ENCODE measurements at places on chromosomes 3 and 15.
A peak's percentile ranks its signal among the peaks of the same experiment; 100 is the strongest.

DNA sequence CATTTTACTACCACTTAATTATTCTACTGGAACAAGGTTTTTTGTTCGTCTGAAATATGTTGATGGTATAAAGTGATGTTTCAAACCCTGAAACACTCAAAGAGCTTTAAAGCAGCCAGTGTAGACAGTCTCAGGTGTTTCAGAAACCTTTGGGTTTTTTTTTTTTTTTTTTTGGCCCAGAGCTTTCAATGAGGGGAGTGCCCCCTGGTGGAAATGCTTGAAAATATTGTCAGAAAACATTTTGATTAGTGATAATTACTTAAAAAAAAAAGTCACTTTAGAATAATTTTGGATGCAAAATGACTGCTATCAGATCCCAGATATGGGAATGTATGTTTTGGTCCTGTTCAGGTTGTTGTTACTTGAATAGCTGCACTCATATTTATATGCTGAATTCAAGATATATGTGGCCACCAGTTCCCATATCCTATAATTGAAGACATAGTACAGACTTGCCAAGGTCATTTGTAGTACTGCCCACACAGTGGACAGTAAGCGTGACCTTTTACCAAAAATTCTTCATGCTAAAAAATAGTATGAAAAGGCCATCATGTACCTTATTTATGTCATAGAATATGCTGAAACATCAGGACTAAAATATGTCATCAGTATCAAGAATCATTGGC, 35.9 kb downstream of the SATB1 start:
- peak; percentile 46 for DNase-seq

- DNase-seq = no peak
These were observed 22.0 kb upstream of the BCL2L10 start for GRCh38 chr15:52134502-52135144.

DNA sequence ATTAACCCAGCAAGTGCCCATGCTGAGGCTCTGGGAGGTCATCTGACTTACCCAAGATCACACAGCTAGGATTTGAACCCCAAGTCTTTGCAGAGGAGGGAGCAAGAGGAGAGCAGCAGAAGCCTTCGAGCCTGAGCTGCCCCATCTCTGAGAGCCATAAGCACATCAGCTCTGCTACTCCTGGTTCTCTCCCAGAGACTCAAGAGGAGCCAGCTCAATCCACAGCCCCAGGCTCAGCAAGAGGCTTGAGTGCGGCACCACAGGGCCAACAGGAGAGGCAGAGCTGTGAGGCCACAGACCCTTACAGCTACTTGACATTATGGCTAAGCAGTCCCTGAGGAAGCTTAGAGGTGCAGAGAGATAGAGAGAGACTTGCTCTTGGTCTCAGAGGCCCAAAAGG, 15.9 kb upstream of the NTRK3 start:
- DNase-seq = no peak

DNA sequence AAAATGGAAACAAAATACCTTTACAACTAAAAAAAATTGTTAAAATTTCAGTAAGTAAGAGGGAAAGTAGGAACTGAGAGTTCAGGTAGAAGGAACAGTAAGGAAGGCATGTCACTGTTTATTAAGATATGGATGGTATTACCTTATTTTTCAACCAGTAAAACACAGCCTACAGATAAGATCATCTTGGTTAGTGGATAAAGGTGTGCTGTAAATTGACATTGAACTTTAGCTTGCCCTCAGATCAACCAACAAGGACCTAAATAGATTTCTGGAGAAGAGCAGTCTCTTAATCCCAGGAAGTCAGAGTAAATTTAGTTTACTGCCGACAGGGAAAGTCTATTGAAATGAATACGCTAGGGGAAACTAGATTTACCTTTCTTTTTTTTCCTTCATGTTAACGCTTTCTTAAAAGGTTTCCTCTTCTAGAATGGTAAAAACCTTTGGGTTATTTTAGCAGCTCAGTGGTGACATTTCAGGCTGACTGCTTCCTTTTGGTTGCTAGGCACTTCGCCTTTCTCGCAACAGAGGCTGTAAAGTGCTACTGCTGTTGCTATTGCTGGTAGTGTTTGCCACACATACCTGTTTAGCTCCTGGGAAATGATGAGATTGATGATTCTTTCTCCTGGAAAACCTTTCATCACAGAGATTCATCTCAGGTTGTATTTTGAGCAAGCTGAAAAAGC, 12.9 kb downstream of the DZIP3 start:
- DNase-seq = no peak

DNA sequence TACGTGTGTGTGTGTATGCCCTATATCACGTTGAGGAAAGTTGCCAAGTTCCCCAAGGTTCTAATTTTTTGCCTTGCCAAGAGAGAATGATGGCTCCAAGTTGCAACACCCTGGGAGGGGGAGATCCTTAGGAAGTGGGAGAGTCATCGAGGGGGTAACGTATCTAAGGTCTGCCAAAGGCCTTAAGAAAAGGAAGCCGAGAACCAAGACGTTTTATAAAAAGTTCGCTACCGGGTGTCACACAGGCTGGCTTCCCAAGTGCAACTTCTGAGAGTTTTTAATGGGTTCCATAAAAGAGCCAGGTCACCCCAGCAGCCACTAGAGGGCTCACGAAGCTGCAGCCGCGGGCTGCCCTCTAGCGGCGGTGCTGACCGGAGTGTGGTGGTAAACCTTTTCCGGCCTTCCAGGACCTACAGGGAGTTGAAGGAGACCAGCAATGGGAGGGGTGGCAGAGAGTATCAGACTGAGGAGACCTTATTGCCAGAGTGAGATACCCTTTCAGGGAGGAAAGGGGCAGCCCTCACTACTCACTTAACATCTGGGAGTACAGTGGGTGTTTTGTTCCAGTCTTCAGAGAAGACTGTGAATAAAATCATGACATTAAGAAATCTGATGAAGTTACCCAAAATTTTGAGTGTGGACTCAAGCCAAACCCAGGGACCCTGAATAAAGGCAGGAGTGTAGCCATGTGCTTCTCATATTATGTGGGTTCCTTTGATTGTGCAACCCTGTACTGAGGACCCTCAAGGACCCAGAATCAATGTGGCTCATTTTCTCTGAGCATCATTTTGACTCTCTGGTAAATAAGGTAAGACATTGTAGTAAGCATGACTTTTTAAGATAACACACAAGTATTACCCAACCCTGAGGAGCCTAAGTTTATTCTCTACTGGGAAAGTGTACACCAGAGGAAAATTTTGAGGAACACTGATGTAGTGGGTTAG, 2.5 kb upstream of the RFX7 start:
- peak; percentile 95 for DNase-seq

DNA sequence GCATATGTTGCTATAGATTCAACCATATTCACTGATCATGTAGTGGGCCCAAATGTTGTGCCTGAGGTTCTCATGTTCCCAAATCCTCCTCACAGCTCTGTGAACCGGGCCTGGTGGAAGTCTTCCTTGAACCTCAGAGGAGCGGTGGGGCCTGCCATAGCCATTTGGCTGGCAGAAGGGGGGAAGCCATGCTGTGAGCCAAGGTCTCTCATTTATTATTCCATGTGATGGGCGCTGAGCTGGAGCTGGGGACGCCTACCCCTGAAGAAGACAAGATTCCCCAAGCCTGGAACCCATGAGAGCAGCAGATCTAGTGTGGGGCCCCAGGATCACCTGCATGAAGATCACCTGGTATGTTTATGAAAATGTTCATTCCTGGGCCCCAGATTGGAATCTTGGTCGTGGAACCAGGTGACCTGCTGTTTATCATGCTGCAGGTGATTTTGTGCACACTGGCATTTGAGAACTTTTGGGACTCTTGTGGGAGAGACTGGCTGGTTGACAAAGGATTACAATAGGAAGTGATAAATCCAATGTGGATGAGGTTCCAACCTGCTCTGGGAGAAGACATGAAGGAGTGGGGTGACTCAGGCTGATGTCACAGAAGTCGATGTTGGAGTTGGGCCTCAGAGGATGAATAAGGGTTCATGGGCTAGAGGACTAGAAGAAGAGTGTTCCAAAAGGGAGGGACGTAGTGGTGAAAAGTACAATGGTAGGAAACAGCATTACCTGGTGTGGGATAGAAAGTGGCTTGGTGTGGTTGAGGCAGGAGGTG, 102.1 kb downstream of the ASB7 start:
- DNase-seq = peak; percentile 97

DNA sequence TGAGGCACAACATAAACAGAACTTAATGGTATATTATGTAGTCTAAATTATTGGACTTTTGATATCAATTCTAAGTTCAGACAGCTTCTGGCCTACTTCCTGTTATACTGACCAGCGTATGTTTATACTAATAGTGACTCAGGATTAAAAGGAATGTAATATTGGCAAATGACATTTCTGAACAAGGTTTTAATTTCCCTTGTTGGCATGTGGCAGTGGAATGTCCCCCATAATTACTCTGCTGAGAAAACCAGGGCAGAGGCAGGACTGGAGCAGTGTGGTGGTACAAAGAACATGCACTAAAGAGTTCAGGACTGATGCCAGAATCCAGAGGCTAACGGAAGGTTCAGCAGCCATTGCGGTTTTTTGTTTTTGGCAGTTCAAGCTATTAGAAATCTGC, 184.0 kb downstream of the KCNAB1 start:
- DNase-seq = peak; percentile 72

All from GM23248 (cell line).